ENCODE measurements at places on chromosomes 6 and 20.

DNA sequence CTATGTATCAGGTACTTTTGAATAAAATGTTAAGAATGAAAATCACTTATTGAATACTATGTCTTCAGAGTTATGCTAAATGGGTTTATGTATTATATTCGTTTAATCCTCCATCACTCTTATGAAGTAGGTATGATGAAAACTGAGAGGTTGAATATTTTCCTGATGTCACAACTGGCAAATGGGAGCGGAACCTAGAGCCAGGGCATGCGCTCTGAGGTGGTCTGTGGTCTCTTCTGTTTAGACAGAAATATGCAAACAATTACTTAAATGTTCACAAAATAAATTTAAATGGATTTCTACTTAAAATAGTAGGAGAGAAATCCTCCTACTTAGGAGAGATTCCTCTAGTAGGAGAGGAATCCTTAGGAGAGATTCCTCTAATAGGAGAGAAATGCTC, 21.3 kb upstream of the UTRN start:
- DNase-seq = no peak

GRCh38 chr20:13270211-13270610, 49.1 kb downstream of the ISM1 start:
- no peak for DNase-seq

DNA sequence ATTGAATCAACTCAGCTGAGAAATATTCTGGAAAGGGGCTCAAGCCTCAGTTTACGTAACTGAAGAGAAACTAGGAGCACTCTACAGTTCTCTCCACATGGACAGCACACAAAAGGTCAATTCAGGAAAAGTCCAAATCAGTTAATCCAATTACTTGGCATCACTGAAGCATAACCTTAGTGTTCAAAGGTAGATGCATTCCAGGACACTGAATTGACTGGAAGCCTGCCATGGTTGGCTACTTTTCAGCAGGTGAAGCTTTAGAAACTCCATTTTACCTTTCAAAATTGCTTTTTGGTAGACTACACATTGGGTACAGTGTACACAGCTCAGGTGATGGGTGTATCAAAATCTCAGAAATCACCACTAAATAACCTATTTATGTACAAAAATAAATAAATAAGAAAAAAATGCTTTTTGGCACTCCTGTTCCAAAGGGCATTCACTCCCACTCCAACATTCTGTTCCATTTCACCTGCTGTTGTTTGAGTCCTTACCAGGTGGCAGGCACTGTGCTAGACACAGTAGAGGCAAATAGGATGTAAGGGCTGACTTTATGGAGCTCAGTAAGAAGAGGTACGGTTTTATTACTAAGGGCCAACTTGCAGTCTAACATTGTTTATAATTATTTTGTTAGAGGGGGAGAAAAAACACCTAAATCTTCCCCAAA, 153.4 kb downstream of the FAXC start:
- DNase-seq = no peak

DNA sequence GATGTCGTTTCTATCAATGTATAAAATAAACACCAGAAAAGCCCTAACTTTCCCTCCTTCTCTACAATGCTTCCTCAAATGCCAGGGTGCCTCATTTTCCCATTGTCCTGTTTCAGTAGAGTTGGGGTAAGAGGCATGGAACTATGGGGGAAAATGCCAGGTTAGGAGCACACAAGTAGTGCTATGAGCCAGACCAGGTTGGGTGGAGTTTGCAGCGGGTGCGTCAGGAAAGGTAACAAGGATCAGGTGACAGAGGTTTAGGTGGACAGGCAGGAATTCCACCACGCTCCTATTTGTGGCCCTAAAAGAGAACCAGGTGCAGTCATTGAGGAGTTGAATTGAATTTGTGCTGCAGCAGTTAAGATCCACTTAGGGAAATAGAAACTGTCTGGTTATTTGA, 36.5 kb downstream of the SYTL3 start:
- no peak for DNase-seq

DNA sequence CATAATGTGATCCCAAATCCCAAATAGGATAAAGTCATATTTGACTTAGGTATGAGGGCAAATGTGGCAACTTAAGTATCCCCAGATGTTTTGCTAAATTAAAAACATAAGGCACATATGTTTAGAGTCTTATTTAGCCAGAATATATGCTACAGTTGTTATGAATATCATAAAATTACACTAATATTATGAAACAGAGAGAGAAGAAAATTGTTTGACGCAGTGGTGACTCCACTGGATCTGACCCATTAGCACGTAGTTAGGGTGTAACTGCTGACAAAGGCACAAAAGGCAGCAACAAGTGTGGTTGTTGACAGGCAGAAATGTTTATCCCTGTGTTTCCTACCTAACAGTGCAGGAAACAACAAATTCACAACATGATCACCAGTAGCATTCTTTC, 152.4 kb upstream of the THBS2 start:
- DNase-seq = no peak

DNA sequence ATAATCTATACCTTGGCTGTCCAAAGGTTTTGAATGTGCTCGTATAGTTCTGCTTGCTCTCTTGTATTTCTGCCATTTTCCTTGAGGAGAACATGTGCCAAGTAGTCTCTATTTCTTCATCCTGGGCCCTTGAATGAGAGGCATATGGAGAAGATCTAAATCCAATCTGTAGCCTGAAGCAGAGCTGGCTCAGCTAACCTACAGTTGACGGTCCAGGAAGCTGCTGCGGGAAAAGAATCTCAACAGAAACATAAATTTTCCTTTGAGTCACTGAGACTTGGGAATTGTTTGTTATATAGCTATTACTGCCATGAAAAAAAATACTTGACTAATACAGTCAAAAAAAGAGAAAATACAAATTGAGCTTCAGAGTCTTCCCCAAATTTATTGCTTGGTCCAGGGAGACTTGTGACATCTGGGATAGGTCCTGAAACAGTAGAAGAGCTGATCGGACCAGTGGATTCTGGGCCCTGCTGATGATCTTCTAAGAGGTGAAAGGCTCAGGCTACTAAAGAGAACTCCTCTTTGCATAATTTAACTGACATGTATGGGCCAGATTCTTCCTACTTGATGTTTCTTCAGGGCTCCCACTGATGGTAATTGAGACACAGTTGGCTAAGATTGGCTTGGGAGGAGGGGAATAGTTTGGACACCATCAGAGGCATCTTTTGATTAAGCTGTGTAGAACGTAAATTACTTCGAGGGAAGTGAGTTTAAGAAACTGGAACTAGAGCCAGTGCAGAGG, 29.9 kb upstream of the PLCB4 start:
- DNase-seq = no peak

GRCh38 chr6:24520929-24521546, 26.3 kb downstream of the ALDH5A1 start:
- no peak for DNase-seq

- DNase-seq = no peak
Measured at GRCh38 chr20:34018166-34018565, 24.5 kb downstream of the RALY start.

DNA sequence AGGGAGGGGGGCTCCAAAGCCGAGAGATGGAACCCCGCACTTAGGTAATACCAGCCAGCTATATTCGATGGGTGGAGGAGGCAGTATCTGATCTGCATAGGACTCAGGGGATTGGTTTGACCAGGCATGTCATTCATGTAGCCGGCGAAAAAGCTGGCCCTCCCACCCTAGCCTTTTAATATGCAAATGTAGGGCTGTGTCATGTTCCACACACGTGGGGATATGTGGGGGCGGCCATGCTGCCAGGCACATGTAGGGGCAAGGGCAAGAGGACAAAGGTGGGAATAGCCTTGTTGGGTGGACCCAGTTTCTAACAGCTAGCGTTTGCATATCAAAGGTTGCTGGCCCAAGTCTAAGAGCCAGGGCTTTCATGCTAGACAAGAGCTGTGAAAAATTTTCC, 39.1 kb upstream of the DDR1 start:
- no peak for DNase-seq

DNA sequence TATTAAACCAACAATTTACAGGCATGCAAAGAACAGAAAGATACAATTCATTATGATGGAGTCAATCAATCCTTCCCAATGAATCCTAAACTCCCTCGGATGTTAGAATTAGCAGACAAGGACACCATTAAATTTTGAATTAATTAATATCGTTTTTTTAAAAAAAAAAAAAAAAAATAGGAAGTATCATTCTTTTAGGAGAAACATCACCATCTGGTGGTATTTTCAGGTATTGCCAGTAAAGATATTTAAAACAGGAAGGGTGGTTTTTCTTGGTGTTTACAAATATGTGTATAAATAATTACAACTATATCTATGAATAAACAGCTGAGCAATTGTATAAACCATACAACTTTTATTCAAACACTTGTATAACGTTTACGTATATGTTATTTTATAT, 564.4 kb downstream of the HAO1 start:
- no peak for DNase-seq

DNA sequence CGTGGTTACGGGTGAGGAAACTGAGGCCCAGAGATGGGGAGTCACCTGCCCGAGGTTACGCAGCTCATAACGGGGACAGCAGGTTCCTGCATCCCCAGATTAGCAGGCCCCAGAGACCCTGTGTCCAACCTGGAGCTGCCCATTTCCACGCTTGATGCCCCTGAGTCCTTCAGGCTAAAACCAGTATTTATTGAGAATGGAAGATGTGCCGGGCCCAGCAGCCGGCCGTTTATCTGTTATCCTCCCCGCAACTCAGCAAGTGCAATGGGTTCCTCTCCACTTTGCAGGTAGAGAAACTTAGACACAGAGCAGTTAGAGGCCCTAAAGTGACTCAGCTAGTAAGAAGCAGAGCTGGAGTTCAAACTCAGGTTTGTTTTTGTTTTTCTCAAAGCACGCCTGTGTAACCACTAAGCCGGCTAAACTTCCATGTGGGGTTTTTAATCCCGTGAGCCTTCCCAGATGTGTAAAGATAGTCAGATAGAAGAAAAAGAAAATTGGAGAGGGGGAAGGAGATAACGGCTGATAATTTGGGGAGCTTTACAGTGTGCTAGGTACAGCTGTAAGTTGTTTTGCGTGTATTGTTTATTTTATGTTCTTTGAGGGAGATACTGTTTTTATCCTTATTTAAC, 775 bp downstream of the PFDN4 start:
- DNase-seq = no peak

DNA sequence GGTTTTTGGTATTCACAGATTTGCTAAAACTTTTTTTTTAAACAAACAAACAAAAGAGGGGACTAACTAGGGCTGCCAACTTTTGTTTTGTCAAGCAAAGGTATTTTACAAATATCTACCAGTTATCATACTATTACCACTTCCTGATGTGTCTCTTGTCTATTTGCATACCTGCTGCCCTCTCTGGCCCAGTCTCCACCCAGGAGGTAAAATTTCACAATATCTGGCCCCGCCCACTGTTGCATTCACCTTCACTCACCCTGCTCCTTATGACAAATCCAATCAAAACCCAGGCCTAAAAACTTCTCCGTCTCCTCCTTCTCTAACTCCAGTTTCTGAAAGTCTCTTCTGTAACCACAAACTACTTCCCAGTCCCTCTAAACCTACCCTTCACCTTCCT, 82.2 kb downstream of the TRERF1 start:
- DNase-seq = no peak

DNA sequence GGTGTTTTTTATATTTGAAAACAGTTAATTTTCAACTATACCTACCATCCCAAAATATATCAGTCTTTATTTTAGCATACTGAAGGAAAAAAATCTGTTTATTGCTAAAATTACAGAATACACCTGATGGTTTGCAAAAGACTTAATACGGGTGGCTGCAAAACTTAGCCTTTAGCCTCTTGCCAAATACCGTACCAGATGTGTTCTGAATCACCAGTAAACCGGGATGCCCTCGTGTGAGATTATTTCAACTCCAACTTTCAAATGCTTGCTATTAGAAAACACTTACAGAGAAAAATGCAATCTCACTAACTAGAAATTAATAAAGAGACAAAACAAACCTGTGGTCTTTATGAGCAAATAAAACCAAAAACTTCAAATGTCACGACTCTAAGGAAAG, 36.0 kb downstream of the REV3L start:
- no peak for DNase-seq

- no peak for DNase-seq
Measured at GRCh38 chr6:16654701-16655100, 106.6 kb downstream of the ATXN1 start.

- no peak for DNase-seq
Measured at GRCh38 chr20:44357020-44357419, 1.5 kb downstream of the HNF4A start.

DNA sequence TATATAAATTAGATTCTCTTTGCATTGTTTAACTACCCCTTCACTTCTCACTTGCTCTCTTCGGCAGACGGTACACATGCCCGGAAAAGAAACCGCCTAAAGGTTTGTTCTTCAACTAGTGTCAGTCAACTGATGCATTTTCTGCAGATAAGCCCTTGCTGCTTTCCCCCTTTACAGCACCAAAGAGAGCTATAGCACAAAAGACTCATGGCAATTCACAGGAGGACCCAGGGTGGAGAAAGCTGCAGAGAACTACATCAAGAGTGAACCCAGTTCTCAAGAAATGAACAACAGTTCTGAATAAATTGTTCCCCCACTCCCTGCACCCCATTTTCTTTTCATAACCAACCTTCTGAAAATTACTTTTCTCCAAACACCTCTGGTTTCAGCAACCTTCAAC, 8.9 kb downstream of the CD164 start:
- DNase-seq = no peak

DNA sequence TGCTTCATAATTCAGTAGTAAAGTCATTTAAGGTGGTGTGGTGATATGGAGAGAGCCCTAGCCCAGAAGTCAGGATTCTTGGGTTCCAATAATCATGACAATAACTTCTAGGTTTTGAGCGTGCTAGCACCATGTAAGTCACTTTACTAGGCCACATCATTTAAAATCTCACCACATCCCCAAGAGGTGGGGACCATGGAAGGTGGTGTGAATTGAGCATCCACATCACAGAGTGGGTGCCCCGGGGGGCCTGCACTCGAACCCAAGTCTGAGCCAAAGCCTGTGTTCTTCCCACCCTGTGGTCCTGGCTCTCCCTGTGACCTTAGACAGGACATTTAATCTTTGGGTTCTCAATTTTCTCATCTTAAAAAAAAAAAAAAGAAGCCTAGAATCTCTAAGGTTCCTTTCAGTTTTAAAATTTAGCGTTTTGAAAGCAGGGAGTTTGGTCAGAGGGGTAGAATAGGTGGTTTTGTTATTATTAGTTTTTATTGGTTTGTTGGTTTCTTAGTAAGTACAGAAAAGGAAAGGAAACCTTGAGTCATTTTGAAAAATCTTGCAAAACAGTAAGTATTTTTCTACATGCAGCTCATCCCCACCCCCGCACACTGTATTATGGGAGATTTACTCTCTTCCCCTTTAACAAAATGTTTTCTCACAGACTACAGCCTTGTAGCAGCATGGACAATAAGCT, 26.4 kb downstream of the ARMC2 start:
- no peak for DNase-seq

All from substantia nigra (tissue), 51 donors.